ENCODE measurements at places on chromosomes 2 and 18. TPM values are rescaled to one million over a fixed set of nuclear protein-coding genes. Genes with fewer than 3 reads are reported as not detected.

The C2orf66 gene
- total RNA-seq: not detected

The UGT1A8 gene
- 0.34 TPM for total RNA-seq

GRCh38 chr18:34315591-34316352 lies 91.1 kb upstream of the NOL4 start:
- H3K4me1 ChIP-seq: no peaks in the 10 kb centered on the region
- H3K27ac ChIP-seq: no peak overlapping the region
- no peak overlapping the region for H3K4me3 ChIP-seq
- H3K36me3 ChIP-seq: no peaks in the 10 kb centered on the region

The CHRNG gene
- total RNA-seq: not detected

- no peak overlapping the region for H3K27ac ChIP-seq
- no peaks in the 10 kb centered on the region for H3K27me3 ChIP-seq
- no peak overlapping the region for H3K4me3 ChIP-seq
Measured at GRCh38 chr18:48546396-48546795, 7.6 kb downstream of the CTIF start.
